ENCODE measurements at places on chromosomes 11 and 22.

GRCh38 chr22:22655452-22656290 is 11.3 kb downstream of the GGTLC2 start:
- DNase-seq, result no peak

- DNase-seq, result no peak
These were observed 13.5 kb downstream of the EIF3L start for GRCh38 chr22:37862570-37863325.

DNA sequence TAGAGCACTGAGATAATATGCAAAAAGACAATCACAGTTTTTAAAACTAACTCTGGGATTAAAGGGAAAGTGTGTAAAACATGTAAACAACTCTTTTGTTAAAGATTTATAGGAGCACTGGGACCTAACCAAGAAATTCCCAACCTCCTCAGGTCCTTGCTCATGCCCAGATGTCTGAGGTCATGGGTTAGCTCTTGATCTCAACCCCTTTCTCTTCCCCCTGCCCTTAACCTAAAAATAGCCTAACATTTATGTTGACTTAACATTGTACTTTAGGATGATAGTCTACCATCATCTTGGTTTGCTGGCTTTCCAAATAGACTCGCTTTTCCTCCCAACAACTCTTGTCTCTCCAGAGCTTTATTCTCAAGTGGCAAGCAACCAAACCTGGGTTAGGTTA is 258.2 kb upstream of the FAT3 start:
- DNase-seq, result no peak

- DNase-seq, result no peak
These were observed 39.1 kb downstream of the SNX19 start for GRCh38 chr11:130876931-130877915.

DNA sequence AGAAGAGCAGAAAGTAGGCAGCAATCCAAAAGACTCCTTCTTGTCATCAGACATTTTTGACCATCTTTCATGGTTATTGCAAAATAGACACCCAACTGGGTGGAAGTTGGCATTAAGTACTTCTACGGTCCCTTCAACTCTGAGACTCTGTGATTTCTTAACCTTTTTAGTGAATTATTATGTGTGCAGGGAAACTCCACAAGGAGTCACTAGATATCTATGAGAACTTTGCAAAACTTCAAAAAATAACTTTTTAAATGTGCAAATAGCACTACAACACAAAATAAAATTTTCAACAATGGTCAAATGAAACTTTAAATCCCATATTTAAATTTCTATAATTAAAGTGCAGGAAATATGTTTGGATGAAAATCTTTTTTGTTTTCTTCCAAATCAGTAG is 88.7 kb downstream of the SLC17A6 start:
- no peak for DNase-seq

DNA sequence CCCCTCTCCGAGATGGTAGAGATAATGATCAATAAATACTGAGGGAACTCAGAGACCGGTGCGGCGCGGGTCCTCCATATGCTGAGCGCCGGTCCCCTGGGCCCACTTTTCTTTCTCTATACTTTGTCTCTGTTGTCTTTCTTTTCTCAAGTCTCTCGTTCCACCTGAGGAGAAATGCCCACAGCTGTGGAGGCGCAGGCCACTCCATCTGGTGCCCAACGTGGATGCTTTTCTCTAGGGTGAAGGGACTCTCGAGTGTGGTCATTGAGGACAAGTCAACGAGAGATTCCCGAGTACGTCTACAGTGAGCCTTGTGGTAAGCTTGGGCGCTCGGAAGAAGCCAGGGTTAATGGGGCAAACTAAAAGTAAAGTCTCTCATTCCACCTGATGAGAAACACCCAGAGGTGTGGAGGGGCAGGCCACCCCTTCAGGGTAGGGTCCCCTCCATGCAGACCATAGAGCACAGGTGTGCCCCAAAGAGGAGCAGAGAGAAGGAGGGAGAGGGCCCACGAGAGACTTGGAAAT is 43.2 kb downstream of the IGLL1 start:
- no peak for DNase-seq

DNA sequence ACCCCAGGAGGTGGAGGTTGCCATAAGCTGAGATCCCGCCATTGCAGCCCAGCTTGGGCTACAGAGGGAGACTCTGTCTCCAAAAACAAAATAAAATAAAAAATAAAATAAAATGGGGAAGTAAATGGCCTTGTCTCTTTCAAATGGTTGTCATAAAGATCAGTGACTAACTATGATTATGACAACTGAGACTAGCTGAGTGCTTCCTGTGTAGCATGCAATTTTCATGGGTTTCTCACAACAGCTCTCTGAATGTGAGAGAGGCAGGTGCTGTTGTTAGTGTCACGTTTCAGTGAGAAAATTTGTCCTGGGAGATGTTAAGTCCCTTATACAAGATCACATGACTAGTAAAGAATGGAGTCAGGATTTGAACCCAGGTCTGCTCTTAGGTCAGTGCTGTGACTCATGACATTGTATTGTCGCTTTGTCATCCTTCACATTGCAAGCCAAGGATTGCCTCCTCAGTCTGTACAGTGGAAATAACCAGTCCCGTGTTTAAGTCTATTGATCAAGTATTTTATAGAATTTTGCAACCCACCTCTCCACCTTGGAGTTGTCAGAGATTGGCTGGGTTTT is 163.3 kb upstream of the CCDC90B start:
- no peak for DNase-seq

DNA sequence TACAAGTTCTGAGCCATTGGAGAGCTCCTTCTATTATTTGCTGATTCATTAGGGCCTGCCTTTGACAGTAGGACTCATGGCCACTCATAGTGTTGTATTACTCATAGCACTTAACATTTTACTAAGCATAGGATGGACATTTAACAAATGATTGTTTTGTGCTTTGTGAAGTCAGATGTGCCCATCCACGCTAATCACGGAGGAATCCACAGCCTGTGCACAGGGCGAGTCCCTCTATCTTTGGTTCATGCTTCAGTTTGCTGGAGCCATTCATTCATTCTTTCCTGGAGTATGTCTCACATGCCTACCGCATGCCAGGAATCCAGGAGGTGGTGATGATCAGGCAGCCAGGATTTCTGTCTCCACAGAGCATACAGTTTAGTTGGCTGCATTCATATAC is 254.1 kb downstream of the NTM start:
- DNase-seq, result no peak

GRCh38 chr11:62974848-62975522 is 9.8 kb downstream of the SLC22A6 start:
- no peak for DNase-seq

GRCh38 chr22:22019659-22020424 is 37.3 kb upstream of the TOP3B start:
- DNase-seq, result no peak

DNA sequence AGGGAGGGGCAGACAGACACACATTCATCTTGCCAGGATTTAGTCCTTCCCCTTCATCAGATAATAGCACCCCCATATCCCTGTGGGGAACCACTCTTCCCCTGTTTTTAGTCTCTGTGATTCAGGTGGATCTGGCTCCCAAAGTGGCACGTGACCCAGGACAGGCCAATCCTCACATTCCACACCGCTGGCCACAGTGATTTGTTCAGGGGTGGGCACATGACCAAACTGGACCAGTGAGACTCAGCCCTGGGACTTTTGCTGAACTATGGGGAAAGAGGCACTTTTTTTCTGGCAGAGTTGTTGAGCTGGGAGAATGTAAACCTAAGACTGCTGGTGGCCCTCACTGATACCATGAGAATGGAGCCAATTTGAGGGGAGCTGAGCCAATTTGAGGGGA is 19.1 kb upstream of the KCNJ11 start:
- no peak for DNase-seq
